ENCODE measurements at places on chromosomes 5 and 9.

DNA sequence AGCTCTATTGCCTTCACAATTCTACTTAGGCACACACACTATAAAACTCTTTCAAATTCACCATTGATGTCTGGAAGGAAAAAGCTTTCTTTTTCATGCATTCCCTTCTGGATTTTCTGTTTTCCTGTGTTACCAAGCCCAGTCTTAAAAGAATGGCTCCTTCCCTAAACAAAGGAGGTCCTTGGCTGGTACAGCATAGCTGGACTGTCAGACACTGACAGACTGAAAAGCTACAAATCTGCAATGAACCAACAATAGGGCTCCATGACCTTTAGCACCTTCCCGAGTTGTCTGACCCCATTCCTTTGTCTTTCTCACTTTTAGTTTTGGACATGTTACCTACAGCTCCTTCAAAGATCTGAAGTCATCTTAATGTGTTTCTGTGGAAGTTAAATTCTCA is 382.5 kb downstream of the TMEM161B start:
- DNase-seq: no peak

DNA sequence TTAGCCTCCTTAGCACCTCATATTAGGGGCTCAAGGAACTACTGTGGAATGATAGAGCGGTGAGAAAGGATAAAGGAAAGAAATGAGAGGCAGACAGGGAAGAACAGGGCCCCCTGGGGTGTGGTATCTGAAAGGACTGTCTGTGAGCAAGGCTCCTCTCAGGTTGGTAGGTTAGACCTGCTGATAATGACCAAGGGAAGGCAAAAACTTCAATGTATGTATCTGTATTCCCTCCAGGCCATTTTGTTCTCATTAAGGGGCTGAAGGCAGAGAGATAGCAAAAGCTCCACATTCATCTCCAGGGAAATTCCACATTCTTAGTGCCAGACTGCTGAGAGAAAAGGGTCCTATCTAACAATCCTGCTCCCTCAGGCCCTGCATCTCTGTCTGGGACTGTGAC is 28.6 kb downstream of the TRIM32 start:
- no peak for DNase-seq

- DNase-seq: no peak
Measured at GRCh38 chr5:172748341-172748843, 22.6 kb downstream of the DUSP1 start.

GRCh38 chr9:11144746-11145145 is 531.9 kb upstream of the PTPRD start:
- no peak for DNase-seq

DNA sequence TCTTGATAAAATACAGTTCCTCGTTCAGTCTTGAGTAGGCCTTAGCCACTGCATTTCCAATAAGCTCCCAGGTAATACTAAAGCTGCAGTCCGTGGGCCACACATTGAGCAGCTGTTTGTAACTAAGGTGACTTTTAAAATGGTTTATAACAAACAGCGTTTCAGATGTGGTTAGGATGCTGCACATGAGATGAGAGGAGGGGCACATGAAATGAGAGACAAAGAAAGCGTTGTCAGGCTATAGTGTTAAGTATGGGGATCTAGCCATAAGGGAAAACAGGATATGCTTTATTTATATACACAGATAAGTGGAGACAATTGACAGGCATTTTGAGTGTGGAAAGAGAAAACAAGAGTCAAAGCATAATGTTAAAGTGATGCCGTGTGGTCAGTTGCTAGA is 89.9 kb downstream of the PAM start:
- DNase-seq: no peak

- DNase-seq: no peak
Measured at GRCh38 chr5:149235841-149236240, 35.8 kb upstream of the AFAP1L1 start.

GRCh38 chr9:90986161-90986560 is 184.5 kb downstream of the SYK start:
- DNase-seq: no peak

- no peak for DNase-seq
Measured at GRCh38 chr5:79474367-79475151, 39.4 kb downstream of the HOMER1 start.

DNA sequence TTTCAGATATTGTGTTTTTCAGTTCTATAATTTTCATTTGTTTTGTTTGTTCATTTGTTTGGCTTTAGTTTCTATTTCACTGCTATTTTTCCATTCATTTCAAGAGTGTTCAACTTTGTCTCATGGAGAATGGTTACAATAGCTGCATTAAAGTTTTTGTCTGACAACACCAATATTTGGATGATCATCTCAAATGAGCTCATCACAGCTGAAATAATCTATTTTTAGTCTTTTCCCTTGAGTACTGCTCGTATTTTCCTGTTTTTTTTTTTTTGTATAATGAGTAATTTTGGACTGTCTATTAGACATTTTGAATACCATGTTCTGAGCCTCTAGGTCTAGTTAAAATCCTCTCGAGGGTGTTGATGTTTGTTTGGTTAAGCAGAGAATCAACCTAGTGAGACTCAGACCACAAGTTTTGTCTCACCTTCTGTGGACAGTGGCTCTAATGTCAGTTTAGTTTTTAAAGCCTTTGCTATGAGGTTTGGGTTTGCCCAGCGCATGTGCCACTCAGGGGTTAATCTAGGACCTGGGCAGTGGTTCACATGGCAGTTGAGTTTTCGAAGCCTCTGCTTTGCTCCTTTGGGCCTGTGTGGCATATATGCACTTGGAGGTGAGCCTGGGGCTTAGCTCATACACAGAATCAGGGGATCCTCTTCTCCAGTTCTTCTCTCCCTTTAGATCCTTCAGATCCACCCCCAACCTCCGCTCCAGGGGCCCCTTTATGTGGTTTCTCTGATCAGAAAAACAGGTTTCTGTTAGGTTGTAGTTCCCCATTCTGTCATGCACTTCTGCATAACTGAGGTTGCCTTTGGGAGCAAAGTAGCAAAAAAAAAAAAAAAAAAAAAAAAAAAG is 79.8 kb downstream of the ARSB start:
- DNase-seq: no peak

DNA sequence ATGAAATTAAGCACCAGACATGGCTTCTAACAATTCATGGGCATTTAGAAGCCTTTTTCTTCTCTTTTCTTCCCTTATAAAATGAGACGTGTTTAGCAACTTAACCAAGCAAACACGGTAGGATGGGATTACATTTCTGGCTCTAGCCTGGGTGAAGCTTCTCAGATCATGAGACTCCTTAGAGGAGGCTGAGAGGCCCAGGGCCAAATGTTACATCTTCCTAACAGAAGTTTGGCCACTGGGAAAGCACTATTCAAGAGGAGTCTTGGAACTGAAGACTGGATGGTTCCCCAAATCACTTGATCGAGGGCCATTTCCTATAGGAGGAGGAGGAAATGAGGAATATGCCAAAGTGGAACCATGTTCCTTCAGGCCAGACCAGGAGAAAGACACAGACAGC is 1.9 kb downstream of the GABRP start:
- DNase-seq: no peak

GRCh38 chr5:150408231-150408943 is 4.3 kb downstream of the CD74 start:
- DNase-seq: no peak

DNA sequence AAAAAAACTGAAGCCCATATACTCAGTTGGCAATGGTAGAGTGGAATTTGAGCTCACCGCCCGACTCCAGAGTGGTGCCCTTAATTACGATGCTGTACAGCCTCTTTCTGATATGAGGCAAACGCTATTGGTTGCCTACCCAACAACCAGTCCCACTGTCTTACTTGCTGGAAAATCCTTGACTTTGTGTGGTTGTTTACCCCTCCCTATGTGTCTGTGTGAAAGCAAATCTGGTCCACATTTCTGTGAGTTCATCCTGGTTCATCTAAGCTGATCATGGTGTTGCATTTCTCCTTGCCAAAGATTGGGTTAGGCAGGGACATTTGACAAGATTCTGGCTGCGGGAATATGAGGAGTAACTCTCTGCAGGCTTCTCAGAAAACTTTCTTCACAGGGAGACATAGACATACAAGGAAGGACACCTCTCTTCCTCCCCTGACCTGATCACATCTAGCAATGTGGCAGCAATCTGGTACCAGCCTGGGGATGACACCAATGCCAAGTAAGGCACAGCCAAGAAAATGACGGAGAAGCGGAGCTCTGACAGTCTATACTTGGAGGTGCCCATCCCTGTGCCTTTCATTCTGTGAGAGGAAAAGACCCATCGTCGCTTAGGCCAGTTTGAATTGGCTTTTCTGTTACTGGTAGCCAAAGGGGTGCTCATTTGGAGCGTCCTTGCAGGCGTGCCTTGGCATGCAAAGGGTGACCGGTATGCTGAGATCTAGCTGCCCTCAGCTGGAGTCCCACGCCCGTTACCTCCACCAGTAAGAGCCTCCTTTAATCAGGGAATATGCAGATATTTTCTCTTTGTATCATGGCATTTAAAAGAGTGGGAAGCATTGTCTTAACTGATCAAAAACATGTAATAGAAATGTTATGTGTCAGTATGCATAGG is 124.3 kb downstream of the AOPEP start:
- no peak for DNase-seq

DNA sequence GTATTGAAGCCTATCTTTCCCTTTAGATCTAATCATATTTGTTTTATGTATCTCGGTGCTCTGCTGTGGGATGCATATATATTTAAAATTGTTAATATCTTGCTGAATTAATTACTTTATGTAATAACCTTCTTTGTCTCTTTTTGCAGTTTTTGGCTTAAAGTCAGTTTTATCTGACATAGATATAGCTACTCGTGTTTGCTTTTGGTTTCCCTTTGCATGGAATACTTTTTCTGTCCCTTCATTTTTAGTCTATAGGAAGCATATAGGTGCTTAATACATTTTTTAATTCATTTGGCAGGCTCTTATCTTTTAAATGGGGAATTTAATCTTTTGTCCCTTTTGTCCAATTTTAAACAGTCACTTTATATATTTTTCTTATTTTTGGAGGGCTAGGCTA is 360.6 kb upstream of the PRR16 start:
- DNase-seq: no peak

DNA sequence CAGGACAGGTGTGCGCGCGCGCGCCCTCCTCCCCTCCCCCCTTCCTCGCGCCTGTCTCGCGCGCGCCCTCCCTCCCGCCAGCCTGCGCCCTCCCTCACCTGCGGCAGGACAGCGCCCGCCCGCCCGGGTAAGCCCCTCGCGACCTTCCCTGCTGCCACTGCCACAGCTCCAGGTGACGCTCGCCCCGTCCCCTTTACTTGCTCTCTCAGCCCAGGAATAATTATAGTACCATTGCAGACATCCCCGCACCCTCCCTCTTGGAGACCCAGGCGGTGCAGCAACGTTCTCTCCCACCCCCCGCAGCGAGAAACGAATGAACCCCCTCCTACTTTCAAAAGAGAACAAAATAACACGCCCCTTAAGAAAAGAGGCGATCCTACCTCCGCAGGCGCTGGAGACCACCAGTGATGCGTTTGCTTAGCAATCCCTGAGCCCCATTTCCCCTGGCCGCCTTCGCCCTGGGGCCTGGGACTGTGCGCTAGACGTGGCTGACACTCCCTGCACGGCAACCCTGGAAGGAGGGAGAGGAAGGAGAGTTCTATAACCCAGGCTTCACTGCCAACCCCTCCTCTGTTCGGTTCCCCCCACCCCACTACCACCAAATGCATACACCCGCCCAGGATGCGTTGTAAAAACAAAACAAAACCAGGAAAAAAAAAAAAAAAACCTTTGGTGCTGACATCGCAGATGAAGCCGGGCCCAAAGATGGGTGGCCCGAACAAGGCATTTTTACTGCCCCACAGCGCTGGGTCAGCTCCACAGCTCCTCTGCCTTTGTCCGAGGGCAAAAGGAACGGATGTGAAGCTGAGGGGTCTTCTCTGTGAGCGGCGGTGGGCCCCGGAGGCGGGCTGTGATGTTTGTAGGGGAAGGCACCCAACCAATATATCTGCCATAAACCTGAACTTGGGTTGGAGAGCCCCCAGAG is 5.6 kb upstream of the PURA start:
- DNase-seq: peak; percentile 25

All from activated naive CD4-positive, alpha-beta T cell treated with anti-CD3 and anti-CD28 coated beads, Interleukin-2, amount 50 U/mL, for 16 hours (primary cell).